ENCODE measurements at places on chromosomes 1 and 21.

- no peak for ATAC-seq
Observed at GRCh38 chr1:24086466-24086865, 25.5 kb downstream of the MYOM3 start.

- no peak for ATAC-seq
Observed at GRCh38 chr1:230517786-230518185, 91.7 kb upstream of the PGBD5 start.

- no peak for ATAC-seq
Observed at GRCh38 chr1:226044514-226045101, 17.9 kb upstream of the H3-3A start.

- ATAC-seq, result no peak
Observed at GRCh38 chr1:204141131-204141530, 10.7 kb downstream of the ETNK2 start.

GRCh38 chr1:77322061-77322900 is 40.5 kb downstream of the AK5 start:
- no peak for ATAC-seq

Measured in stimulated activated memory B cell treated with anti-CD40 and anti-IgM and Interleukin-4, amounts not matched to agents 10 μg/mL and 1 μg/mL and 100 μg/mL, for 72 hours (primary cell).